ENCODE measurements at places on chromosomes 7 and 10.

GRCh38 chr10:86598151-86598550, 56.2 kb upstream of the OPN4 start:
- DNase-seq, result peak; percentile 51

DNA sequence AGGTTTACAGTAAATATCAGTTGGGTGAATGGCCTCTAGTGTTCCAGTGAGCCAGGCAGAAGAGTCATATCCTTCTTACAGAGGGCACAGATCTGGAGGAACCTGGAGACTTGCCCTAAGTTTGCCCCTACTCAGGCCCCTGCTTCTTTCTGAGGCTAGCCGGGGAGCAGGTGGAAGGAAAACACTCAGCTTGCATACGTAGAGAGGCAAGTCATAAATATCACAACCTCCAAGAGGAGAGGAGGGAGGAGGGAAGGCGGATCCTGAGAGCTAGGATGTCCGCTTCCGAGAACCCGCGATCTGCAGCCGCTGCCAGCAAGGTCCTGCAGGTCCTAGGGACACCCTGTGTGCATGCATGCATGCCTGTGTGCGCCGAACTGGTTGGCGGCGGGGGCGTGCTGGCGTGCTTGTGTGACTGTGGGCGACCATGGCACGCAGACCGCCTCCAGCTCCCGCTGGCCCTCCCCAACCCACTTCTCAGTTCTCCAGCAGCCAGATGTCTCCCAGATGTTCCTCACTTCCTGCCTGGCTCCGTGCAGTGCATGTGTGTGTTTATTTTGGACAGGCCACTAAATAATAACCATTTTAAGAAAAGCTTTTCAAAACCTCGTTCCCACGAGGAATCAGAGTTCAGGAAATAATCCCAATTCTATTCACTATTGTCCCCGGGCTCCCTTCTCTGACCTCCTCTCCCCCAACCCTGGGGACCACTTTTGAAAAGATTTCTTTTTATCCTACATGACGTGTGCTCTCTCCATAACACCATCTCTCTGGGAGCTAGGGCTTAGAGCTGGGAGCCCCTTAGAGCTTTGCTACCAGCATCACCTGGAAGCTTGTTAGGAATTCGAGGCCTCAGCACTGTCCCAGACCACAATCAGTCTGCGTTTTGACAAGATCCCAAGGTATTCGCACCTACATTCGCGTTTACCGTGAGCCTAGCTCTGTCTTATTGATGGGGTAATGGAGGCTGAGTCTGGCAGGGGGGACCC, 32.4 kb downstream of the UNC5B start:
- DNase-seq, result peak; percentile 93

DNA sequence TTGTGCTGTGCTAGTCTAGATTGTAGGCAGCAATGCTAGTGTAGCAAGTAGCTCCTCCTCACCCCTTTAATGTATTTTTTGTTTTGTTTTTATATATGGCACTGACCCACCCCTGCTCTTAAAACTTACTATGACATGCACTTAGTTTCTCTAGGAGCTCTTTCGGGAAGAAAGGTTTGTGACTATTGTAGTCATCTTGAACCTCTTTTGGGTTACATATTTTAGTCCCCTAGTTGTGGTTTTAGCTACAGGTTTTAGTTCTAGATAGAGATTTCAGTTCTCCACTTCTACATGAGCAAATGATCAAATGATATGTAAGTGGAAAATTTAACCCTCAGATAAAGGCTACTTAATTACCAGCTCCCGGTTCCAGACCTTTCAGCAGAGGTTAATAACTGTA, 14.9 kb downstream of the MINPP1 start:
- no peak for DNase-seq

DNA sequence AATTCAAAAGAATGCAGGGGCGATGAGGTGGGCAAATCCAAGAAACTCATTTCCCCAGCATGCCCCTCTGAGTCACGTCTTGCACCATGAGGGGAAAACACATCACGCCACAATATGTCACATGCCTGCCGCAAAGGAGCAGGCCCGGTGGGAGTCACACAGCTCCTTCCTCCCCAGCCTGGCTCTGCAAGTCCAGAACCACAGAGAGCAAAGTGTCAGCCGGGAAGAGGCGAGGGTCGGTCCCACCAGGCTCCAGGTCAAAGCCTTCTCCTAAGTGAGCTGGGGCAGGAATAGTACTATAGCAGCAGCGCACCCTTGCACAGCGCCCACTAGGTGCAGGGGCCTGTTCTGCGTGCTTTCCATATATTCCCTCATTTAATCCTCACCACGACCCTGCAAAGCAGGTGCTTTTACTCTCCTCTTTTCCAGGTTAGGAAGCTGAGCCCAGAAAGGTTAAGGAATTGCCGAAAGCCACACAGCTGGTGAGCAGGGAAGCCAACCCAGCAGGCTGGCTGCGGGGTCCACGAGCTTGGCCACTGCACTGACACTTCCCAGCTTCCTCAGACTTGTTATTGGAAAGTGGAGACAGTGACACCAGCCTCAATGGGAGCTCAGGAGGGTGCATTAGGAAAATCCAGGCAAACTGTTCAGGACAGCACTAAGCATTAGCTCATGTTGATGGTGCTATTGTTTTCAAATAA, 94.0 kb upstream of the ZMIZ1 start:
- DNase-seq, result peak; percentile 94

DNA sequence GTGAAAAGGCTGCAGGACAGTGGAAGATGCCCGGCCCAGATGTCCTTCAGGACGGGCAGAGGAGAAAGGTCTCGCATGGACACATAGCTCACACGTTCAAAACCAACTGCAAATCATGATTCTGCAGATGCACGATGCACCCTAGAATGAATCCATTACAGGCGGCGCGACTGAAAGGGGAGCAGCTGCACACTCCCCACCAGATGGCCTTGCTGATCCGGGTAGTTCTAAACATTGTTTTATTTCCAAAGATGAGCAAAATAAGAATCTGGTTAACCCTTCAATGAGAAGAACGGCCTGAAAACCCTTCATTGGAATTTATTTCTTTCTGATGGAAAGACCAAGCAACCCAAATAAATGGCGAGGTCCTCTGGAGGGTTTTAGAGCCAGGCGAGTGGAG, 33.8 kb downstream of the CHST15 start:
- no peak for DNase-seq

GRCh38 chr7:7190142-7190541, 7.8 kb downstream of the C1GALT1 start:
- DNase-seq, result peak; percentile 74

- peak; percentile 90 for DNase-seq
These were observed 126.3 kb upstream of the CELF2 start for GRCh38 chr10:10891124-10892082.

DNA sequence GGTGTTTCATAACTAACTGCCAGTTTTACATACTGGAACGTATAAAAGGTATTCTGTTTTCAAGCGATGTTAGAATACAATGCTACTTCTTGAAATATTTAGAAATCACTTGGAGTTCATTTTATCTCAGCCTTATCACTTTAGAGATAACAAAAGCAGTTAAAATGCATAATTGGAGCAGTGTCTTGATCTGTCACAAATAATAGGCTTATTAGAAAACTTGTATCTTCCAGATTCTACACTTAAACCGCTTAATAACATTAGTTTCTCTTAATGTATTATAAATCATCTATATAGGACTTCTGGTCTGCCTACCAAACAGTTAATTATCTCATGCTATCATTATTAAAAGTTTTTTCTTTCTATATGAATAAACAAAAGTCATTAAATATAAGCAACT, 104.4 kb downstream of the TAF3 start:
- no peak for DNase-seq

DNA sequence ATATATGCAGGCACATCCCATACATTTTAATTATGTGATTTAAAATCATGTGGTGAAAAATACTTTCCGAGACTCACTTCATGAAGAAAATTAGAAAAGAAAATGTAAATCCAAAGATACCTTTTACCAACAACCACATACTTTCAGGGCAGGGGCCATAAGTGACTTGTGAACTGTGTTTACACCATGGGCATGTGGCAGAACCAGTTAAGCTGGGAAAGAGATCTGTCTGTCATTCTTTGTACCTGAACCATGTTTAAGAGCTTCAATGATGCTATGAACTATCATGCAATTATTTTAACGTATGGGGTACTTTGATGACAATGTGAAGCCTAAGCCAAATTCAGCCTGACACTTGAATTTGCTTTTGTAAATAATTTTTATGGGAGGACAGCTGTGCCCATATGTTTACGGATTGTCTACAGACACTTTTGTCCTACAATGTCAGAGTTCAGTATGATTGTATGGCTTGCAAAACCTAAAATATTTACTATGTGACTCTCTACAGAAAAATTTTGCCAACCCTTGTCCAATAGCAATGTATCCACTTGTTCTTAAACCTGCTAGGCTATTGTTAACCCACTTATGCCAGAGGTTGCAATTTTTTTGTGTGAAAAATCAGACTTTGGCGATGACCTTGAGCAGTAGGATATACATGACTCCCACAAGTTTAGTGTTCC, 654.6 kb downstream of the TNS3 start:
- DNase-seq, result no peak

GRCh38 chr10:18449611-18450026, 201.8 kb downstream of the NSUN6 start:
- no peak for DNase-seq

- DNase-seq, result peak; percentile 11
These were observed 126.4 kb upstream of the ZNF746 start for GRCh38 chr7:149624006-149624405.

GRCh38 chr10:95480102-95480900, 80.9 kb downstream of the SORBS1 start:
- DNase-seq, result no peak

DNA sequence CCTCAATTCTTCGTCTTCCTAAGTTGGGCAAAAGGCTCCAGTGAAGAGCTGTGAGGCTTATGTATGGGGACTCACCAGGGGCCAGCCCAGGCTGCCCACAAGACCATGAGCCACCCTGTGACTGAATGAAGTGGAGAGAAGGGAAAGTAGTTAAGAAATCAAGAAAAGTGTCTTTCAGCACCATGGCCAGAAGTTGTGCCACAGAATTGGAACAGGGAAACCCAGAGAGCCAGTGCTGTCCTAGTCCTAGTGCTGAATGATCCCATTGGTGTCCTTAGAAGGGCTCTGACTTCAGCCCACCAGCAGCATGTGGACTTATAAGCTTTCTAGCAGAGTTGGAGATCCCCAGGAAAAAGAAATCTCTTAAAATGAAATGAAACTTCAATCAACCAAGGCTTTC, 37.0 kb upstream of the CCSER2 start:
- DNase-seq, result peak; percentile 78

GRCh38 chr10:119289227-119289920, 82.0 kb downstream of the GRK5 start:
- DNase-seq, result no peak

DNA sequence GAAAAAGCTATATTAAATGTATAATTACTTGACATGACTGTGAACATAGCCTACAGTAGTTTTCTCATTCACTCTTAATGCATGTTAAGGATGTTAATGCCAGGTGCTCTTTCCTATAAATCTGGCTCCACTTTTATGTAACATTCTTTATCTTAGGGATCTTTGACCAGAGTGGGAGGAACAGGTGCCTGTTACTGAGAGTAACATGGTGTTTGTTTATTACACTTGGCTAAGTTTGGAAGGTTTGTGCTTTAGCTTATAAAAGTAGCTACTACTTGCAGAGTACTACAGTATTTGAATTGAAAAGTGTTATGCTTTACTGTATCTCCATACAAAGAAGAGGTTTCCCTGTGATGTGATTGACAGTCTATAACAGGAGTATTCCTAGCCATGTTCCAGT, 183.4 kb downstream of the DYNC1I1 start:
- DNase-seq, result no peak

DNA sequence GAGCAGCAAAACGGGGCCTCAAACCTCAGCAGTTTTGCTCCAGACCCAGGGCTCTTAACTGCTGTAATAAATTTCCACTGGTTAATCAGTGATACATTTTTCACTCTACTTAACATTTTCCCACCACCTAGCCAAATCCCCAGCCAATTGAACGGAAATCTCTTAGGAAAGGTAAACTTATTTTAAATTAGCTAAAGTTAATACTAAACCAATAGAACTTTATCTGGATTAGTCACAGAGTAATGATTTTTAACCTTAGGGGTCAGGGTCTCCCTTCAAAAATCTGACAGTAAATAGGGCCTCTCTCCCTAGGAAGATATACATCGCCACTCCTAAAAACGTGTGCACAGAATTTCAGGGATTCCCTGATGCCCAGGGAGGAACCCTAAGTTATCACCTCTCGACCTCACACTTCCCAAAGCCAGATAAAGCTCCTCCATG, 87.4 kb upstream of the KMT2E start:
- DNase-seq, result no peak

DNA sequence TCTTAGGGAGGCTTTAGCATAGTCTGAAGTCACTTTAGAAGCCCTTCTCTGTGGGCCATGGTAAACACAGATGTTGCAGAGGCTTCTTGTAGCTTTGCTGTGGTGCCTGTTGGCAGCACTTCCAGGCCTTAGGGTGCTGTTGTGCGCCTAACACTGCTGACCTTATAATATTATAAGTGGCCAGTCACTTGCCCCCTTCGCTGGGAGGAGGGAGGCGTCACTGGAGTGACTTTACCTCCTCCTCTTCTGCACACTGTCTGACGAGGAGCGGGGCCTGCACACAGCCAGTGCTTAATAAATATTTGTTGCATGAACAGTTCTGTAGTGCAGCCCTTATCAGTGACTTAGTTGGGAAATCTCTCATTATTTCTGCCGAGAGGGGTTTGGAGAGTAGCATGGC, 63.3 kb downstream of the WDR37 start:
- DNase-seq, result no peak

GRCh38 chr10:30366829-30367228, 17.8 kb upstream of the MTPAP start:
- DNase-seq, result no peak

DNA sequence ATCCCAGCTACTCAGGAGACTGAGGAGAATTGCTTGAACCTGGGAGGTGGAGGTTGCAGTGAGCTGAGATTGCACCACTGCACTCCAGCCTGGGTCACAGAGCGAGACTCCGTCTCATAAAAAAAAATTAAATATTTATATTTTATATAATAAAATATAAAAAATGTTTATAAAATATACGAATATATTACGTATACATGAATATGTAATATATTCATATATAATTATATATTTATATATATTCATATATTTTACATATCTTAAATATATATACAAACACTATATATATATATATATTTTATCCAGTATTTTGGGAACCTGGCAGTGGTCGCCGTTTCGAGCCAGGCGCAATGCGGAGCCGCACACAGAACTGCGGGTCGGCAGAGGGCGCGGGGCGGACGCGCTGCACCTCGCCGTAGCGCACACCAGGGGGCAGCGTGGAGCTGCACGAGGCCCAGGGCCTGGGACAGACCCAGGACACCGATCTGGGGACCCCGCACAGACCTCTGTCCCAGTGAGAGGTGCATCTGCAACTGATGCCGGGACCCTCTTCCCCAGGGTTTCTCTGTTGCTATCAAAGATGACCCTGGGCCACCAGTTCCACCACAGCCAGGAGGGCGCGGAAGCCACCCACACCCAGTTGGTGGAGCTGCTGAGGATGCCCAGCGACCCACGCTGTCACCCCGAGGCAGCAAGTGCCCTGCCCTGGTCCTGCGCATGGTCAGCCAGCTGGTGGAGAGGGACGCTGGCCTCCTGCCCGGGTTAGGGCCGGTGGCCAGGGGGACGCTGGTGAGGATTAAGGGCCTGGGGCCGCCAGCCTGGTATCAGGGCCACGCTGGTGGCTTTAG, 22.7 kb downstream of the AP5Z1 start:
- peak; percentile 18 for DNase-seq
